Hematopoietic multipotent progenitor cell treated with erythropoietin and hydrocortisone succinate and interleukin-3 and kit ligand, for 17 days (in vitro differentiated cells): ENCODE measurements at places on chromosomes 2 and 18.

DNA sequence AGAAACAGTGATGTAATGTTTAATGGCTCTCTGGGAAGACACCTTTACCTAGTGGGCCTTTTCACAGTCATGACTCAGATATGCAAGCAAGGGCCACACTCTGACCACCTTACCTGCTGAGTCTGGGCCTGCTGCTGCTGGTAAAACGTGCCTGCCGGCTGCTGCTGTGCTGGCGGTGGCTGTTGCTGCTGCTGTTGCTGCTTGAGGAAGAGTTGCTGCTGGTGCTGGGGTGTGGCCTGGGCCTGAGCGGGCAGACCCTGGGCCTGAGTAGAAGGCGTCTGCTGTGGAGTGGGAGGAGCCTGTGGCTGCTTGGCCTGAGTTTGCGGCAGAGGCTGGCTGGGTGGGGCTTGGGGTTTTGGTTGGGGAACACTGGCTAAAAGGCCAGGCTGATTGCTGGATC is 81.6 kb upstream of the NFU1 start:
- no peak for DNase-seq

DNA sequence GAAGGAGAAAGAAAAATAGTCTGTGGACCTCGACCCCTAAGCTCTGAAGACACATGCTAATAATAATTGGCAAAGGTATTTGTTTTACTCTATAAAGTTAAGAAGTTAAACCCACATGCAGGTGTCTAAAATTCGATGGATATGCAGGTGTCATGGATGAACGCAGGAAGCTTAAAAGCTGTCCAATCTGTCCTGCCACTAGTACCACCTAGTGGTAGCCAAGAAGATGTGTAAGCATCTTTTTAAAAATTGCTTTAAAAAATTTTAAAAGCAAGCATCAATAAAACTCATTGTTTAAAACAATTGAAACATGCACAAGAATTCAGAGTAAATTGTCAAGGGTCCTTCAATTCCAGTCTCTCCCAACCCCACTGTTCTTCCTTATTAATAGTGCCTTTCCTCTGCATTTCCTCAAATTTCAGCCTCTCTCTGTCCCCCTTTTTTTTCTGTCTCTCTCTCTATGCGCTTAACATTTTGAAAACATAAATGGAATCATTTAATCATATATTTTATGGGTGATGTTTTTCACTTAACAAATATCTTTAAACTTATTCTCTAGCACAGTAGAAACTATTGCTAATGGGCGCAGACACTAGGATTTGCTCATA is 30.6 kb upstream of the PPP3R1 start:
- peak; percentile 76 for DNase-seq

- DNase-seq = no peak
These were observed 66.3 kb downstream of the EIF5B start for GRCh38 chr2:99403524-99403923.

GRCh38 chr2:18930971-18931370 is 341.6 kb upstream of the NT5C1B start:
- no peak for DNase-seq

DNA sequence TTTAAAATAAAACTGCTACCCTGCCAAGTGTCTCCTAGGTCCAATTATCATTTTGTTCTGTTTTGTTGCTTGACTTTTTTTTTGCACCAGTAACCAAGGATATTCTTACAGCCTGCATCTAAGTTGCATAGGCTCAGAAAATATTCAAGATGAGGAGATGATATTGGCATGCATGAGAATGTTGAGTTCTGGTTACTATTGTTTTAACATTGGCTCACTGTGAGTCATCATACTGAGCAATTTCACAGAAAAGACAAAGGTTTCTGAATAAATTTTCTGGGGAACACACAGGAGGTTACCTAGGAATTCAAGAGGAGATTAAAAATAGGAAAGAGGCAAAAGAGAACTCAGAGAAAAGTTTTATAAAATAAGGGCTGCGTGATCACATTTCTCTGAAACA is 84.8 kb upstream of the POU3F3 start:
- DNase-seq = no peak

- no peak for DNase-seq
These were observed 86.5 kb downstream of the INHBB start for GRCh38 chr2:120432293-120432975.

DNA sequence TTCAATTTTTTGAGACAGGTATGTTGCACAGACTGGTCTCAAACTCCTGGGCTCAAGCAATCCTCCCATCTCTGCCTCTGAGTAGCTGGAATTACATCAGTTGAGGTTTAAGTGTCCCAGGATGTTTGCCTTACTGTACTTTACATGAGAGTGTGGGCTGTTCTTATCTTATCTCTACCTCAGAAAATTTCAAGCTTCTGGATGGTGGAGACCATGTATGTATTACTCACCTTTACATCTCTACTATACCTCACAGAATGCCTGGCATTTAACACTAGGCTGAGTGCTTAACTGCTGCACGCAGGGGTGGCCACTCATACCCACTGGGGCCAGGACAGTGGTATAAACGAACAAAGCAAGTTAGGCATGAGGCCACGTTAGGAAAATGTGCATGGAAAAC is 272.0 kb upstream of the RAB12 start:
- no peak for DNase-seq

GRCh38 chr18:58177004-58177717 is 133.1 kb downstream of the NEDD4L start:
- no peak for DNase-seq

- DNase-seq = no peak
These were observed 14.4 kb upstream of the E2F6 start for GRCh38 chr2:11480406-11480805.

DNA sequence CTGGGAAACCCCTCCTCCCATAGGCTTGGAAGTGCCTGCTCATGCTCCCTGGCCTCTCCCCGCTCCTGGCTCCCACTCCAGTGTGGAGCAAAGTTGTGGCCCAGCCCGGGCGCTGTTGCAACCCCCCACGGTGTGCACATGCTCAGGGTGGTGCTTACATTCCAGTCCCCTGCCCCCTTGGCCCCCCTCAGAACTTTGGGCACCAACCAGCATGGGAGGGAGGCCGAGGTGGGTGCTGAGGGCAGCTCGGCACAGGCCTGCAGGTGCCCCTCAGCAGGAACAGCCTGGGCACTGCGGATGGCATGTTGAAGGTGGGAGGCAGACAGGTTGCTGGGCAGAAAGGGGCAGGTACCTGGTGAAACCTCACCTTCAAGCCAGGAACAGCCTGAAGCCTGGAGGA is 125.3 kb downstream of the ARHGAP28 start:
- no peak for DNase-seq

GRCh38 chr2:160429248-160430000 is 64.2 kb downstream of the RBMS1 start:
- DNase-seq = peak; percentile 49

- DNase-seq = no peak
These were observed 43.6 kb downstream of the SETBP1 start for GRCh38 chr18:44724105-44724778.
